ENCODE measurements at places on chromosomes 4 and X.

- DNase-seq: peak; percentile 17
Observed at GRCh38 chr4:38601244-38601915, 62.6 kb upstream of the KLF3 start.

DNA sequence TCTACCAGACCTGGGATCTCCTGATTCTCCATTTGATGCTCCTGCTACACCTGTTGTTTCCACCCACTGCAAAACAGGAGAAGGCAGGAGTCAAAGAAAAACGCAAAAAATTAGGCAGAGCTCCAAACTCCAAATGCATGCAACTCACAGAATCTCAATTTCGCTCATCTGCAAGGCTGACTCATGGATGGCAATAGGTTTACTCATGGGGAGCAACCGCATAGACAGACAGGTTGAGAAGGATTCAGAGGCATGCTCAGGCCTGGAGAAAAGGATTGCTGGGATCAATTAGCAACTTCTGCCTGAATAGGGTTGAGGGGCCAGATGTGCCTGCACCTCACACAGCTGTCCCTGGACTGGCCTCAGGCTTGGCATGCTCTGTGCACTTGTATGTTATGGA lies 231.0 kb downstream of the LDB2 start:
- DNase-seq: peak; percentile 94

DNA sequence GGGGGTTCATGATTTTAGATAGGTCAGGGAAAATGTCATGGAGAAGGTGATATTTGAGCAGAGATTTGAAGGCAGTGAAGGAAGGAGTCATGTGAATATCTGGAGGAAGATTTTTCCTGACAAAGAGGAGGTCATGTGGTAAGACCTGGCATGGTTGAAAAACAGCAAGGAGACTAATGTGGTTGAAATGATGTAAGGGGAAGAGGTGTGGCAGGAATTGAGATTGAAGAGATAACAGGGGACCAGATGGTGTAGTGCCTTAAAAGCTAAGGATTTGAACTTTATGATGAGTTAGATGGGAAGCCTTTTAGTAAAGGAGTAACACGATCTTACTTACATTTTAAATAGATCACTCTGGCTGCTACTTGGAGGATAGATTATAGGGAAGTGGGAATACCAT lies 210.9 kb downstream of the RTL9 start:
- DNase-seq: peak; percentile 27

DNA sequence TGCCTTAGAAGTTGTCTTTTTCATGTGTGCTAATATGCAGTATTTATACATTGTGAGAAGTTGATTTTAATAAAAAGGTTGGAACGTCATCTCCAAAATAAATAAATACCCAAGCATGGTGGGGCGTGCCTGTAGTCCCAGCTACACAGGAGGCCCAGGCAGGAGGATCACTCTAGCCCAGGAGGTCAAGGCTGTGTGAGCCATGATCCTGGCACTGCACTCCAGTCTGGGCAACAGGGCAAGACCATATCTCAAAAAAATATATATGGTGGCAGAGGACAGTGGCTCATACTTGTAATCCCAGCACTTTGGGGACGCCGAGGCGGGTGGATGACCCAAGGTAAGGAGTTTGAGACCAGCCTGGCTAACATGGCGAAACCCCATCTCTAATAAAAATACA lies 6.4 kb downstream of the SLBP start:
- DNase-seq: no peak

GRCh38 chr4:127055357-127055756 lies 577.4 kb upstream of the INTU start:
- DNase-seq: peak; percentile 30

- DNase-seq: no peak
Observed at GRCh38 chr4:2940267-2941137, 22.7 kb downstream of the NOP14 start.

DNA sequence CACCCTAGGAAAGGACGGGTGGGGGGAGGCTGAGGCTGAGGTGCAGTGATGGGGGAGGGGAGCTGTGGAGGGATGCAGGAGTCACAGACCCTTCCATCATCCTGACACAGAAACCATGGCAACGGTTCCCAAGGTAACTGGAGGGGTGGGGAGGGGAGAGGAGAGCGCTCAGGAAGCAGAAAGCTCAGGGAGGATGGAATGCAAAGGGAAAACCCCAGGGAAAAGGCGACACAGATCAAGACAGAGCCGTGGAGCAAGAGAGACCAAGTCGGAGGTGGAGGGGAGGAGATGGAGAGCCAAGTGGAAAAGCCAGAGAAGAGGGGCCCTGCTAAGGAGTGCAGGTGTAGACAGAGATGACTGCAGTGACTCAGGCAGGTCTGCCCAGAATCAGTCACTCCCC lies 14.5 kb downstream of the L1CAM start:
- DNase-seq: no peak

DNA sequence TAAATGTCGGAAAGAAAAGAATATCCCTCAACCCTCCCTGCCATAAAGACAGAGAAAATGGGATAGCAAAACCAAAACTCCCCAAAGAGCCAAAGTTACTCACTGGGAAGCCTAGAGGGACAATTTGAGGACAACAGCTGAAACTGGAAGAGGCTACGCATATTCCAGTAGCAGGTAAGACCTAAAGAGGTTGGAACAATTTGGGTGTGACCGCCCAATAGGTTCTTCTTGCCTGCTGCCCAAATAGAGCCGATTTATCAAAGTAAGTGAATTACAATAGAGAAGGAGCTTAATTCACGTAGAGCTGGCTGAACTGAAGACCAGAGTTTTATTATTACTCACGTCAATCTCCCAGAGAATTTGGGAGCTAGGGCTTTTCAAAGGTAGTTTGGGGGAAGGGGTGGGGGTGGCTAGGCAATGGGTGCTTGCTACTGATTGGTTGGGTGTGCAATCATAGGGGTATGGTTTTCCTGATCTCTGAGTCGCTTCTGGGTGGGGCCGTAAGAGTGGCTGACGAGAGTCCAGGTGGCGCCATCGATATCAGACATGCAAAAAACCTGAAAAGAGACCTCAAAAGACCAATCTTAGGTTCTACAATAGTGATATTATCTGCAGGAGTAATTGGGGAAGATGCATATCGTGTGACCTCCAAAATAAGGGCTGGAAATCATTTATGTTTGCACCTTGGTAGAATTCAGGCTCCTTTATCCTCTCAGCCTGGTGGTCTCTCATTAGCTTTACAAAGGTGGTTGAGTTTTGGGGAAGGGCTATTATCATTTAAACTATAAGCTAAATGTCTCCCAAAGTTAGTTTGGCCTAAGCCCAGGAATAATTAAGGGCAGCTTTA lies 39.0 kb upstream of the SLC7A3 start:
- DNase-seq: no peak

DNA sequence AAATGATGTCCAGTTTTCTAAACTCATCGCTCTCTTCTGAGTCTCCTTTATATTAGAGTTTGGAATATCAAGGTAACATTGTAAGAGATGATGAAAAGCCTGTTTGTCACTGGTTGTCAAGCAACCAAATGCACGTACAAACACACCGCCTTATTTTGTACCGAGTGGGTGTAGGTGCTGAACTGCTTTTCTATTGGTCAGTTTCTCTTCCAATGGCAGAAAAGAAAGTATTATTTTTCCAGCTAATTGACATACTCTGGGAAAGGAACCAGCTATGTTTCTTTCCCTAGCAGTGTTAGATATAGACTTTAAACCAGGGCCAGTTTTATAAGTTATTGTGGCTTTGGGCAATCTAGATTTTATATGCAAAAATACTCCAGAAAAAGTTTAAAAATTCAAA lies 6.6 kb upstream of the PPM1K start:
- DNase-seq: no peak

GRCh38 chrX:23656091-23656490 lies 11.2 kb upstream of the PRDX4 start:
- DNase-seq: no peak

DNA sequence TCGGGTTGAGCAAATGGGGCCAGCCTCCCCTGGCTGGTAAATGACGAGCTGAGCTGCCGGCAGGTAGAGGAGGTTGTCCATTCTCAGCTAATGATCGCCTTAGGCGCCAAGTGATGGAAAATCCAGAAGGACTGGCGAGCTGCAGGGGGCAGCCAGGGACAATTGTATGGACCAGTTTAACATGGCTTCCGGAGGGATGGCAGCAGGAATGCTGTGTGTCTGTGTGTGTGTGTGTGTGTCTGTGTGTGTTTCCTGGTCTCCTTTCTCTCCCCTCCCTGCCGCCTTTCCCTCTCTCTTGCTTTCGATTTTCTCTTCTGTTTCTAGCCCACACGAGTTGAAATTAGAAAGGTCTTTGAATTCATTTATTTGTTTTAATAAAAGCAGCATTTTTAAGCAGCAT lies 45.2 kb upstream of the BCOR start:
- DNase-seq: no peak

- no peak for DNase-seq
Observed at GRCh38 chrX:111555406-111555958, 44.0 kb downstream of the SERTM2 start.

DNA sequence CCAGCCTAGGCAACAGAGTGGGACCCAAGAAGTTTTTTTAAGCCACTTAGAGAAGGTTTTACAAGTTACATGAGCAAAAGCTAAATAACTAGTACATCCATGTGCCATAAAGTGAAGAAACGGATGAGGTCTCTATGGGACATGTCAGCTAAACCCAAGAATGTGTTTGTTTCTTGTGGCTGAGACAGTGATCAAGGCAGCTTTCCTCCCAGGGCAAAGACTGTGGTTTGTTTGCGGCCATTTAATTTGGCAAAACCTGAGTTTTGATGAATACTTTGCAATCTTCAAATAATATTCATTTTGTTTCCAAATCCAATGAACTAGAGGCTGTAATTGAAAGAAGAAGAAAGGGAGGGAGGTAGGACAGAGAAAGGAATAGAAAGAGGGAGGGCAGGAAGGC lies 44.9 kb upstream of the SLC2A9 start:
- DNase-seq: peak; percentile 60

GRCh38 chrX:87388381-87388780 lies 129.2 kb upstream of the KLHL4 start:
- DNase-seq: no peak

DNA sequence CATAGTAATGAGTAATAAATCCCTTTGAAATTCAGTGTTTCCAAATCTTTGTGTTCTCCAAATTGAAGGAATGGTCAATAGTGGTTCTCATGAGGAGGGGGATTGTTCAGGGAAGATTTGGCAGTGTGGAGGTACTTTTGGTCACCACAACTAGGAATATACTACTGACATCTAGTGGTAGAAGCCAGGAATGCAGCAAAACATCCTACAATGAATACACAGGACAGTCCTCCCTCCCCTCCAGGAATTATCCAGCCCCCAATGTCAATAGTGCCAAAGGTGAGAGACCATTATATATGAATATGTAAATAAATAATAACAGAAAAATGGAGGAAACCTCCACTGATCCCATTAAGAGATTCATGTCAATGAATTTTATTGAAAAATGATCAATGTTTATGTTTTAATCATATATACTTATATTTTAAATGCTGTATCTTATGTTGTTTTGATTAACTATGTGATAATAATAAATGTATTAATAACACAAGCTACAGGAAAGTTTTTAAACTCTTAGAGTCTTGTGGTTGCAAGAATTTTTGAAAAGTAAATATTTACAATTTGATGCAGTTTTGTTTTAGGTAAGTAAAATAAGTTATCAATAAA lies 14.4 kb upstream of the FAM9A start:
- DNase-seq: peak; percentile 21

DNA sequence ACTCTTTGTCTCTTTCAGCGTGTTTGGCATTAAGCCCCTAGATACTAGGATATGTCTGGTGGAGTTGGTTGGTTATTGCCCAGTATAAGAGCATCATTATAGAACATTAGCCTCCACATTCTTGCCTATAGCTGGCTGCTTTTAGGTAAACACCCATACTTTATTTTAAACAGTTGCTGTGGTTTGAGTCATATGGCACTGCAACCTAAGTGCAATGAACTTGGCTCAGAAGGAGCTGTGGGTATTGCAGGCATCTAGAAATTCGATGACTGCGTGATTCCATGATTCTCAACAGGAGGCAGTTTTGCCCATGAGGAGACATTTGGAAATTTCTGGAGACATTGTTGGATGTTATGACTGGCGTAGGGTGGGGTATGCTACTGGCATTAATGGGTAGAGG lies 49.5 kb downstream of the DCLK2 start:
- DNase-seq: no peak

- DNase-seq: no peak
Observed at GRCh38 chr4:99629962-99630554, 27.6 kb downstream of the C4orf54 start.

DNA sequence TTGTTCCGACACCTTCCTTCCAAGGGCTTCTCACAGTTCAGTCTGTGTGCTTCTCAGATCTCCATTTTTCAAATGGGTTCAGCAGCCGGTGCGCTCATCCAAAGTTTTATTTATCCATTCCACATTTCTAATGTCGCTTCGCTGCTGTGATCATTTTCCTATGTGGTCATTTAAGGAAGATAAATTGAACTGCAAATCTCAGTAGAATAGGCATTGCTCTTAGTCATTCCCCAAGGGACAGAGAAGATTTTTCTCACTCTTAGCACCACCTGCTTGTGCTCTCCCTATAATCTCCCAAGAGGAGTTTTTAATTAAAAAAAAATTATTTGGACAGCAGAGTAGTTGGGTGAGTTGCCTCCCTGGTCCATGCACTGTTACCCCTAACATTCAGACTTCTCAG lies 278.9 kb upstream of the GATB start:
- no peak for DNase-seq

- peak; percentile 77 for DNase-seq
Observed at GRCh38 chr4:137387924-137388323, 144.4 kb downstream of the PCDH18 start.

DNA sequence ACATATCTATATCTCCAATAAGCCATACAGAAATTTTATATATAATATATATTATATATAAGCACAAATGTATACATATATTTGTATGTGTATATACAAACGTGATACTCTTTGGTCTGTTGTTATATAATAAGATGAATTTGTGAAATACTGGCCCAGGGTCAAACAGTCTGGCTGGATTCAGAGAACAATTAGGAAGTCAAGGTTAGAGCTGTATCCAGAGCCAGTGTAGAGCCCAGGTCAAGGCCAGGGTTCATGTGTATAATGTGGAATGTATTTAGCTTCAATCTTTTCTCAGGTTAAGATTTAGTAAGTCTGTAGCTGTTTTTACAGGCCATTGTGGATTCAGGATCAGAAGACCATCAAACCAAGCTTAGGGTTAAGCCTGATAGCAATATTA lies 3.8 kb upstream of the ENOX2 start:
- DNase-seq: no peak

- DNase-seq: no peak
Observed at GRCh38 chr4:42122237-42122636, 30.2 kb downstream of the BEND4 start.

- no peak for DNase-seq
Observed at GRCh38 chrX:19599253-19599652, 83.9 kb upstream of the MAP3K15 start.

- DNase-seq: peak; percentile 56
Observed at GRCh38 chr4:170420255-170420693, 330.5 kb upstream of the AADAT start.

DNA sequence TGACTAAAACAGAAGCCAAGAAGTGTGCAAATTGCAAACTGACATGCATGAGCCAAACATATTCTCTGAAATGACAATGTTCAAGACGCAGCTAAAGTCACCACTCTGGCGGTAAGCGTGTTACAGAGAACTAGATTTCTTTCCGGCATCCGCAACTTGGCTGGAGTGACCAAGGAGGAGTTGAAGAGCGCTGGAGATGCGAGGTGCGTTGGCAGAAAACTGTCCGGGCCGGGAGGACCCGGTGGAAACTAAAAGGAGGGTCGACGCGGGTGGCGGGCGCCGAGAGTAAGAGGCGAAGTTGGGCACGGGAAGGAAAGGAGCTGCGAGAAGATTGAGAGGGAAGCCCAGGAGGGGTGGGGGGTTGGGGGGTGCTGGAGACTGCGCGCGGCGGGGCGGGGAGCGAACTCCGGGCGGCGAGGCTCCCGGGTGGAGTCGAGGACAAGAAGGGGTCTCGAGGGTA lies 807 bp downstream of the SEL1L3 start:
- peak; percentile 25 for DNase-seq
